Fibroblast of skin of left quadriceps (primary cell): ENCODE measurements at places on chromosomes 4 and X.
A peak's percentile ranks its signal among the peaks of the same experiment; 100 is the strongest.

GRCh38 chrX:152901816-152902501 is 4.1 kb downstream of the ZNF185 start:
- no peak for DNase-seq

GRCh38 chr4:82885410-82885809 is 5.5 kb downstream of the SEC31A start:
- no peak for DNase-seq

DNA sequence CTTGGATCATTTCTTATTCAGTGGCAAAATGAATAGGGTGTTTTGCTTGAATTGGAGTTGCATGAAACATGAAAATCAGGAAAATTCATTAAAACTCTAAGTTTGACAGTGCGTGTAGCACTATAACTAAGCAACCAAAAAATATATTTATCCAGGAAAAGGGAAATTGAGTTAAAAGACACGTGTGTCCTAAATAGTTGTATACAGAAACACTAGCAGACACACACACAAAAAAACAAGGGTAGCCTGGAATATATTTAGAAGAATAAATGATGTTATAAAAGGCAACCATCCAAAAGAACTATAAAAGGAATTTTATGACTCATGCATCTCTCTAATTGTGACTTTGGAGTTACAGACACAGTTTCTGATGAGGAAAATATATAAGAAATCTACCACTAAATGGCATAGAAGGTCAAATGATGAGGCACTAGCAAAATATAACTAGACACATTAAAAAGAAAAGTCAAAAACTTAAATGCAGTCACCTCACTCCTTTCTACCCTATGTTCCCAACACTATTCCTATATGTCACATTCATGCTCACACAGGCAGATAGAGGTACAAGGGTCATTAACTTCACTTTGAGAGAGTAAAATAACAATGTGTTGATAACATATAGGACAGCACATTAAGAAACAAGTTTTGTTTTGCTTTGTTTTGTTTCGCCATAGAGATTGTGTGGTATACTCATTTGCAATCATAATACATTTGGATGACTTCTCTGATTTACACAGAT is 793.6 kb upstream of the INTU start:
- peak; percentile 41 for DNase-seq

GRCh38 chr4:48018112-48018511 is 1.5 kb downstream of the NIPAL1 start:
- no peak for DNase-seq

DNA sequence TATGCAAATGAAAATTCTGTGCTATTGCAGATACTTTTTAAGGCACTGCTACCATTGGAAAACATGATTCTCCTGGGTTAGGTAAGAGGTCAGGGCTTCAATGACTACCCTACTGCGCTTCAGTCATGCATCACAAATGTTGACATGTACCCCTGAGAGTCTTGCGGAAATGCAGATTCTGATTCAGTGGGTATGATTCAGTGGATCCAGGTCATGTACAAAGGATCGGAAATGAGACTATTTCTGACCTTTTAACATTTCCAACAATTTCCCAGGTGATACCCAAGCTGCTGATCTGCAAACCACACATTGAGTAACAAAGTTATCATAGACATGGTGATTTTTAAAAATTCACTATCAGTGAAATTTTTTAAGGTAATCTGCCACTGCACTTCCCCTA is 62.6 kb downstream of the DDX53 start:
- DNase-seq = no peak

- no peak for DNase-seq
These were observed 3.8 kb downstream of the NKX6-1 start for GRCh38 chr4:84495118-84495793.

DNA sequence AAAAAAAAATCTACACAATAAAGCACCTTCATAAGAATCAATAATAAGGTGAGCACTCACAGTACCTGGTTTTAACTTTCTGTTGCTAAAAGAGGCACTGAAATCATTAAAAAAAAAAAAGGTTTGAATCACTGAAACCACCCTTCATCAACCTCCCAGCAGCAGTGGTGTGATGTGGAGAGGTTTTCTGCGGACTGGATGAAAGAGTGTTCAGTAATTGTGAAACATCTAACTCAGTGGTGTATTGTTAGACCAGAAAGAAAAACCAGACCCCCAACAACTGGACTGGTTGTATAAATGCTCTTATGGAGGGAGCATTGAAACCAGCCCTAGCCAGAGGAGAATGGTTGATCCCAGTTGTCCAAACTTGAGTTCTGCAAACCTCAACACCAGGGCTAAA is 63.2 kb downstream of the SPIN3 start:
- DNase-seq = no peak

DNA sequence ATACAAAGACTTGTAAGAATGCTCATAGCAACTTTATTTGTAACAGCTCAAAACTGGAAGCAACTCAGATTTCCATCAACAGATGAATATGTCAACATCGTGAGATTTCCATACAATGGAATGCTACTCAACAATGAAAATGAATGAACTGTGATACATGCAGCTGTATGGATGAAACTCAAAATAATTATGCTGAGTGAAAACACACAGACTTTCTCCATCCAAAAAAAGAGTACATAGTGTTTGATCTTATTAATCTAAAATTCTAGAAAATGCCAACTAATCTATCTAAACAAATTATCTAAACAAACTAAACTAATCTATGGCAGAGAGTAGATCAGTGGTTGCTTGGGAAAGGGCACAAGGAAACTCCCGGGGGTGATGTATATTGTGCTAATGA is 42.7 kb downstream of the PPP1R2C start:
- DNase-seq = no peak

DNA sequence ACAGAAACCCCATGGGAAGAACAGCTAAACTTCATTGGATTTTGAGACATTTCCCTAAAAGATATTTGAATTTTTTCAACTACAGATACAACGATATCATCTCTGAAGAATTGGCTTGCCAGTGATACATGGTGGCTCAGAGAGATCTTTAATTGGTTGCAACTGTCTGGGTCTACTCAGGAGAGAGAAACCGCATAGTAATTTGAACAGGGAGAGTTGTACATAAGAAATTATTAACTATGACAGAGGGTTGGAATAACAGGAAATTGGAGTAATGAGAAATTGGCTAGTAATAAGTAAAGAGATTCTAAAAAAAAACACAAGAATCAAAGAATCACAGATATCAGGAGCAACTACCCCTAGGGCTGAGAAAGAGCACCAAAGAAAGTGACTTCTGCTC is 118.4 kb downstream of the KLHL13 start:
- no peak for DNase-seq

DNA sequence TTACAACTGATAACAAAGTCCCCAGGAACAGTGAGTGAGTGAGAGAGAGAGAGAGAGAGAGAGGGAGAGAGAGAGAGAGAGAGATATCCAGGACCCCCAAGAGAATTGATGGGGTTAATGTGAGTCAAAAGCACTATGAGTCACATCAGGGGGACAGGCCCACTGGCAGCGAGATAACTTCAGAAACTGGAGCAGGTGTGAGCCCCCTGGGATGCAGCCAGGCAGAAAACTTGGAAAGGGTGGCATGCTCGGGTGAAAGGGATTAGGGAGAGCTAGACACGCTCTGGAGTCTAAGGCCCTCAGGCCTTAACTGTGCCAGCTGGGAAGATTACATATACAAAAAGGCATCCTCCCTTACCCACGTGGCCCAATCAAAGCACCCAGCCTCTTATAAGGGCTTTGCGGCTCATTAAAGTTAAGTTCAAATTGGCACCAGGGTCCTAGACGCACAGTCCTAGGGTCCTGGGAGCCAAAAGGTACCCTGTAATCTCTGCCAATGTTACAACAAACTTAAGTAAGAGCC is 841 bp downstream of the ACOT9 start:
- DNase-seq = peak; percentile 20

GRCh38 chr4:127634181-127634580 is 1.4 kb downstream of the INTU start:
- DNase-seq = peak; percentile 81

- DNase-seq = no peak
These were observed 76.4 kb upstream of the F8A3 start for GRCh38 chrX:155534800-155535199.

DNA sequence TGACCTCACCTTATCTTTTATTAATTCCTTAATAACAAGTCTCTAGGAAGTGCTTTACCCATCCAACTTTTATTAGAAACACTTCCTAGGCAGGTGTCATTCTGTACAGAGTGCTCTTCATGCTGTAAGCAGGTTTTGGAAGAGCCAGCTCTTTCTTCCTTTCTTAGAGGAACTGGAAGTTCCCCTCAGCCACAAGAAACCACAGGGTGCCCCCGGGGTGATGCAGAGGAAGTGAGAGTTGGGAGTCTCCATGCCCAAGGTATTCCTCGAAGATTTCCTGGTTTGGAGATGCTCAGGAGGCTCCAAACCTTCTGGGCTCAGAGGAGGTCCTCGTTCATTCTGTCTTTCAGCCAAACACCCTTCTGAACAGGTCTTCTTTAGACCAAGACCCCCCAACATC is 83.8 kb downstream of the EGF start:
- no peak for DNase-seq
